ENCODE measurements at places on chromosomes 12 and 14. TPM values are rescaled to one million over a fixed set of nuclear protein-coding genes. Genes with fewer than 3 reads are reported as not detected.

- DNase-seq = peak; percentile 40
- H3K27me3 ChIP-seq = no peaks in the 10 kb centered on the region
- peaks cover 33% of the 10 kb centered on the region for H3K4me1 ChIP-seq
- no peak overlapping the region for H3K27ac ChIP-seq
Observed at GRCh38 chr12:3972576-3972975, 99.4 kb upstream of the PARP11 start.

GRCh38 chr14:102210421-102211042 is 70.8 kb downstream of the WDR20 start:
- no peak overlapping the region for H3K4me3 ChIP-seq
- H3K36me3 ChIP-seq = no peaks in the 10 kb centered on the region
- H3K4me1 ChIP-seq = no peaks in the 10 kb centered on the region

DNA sequence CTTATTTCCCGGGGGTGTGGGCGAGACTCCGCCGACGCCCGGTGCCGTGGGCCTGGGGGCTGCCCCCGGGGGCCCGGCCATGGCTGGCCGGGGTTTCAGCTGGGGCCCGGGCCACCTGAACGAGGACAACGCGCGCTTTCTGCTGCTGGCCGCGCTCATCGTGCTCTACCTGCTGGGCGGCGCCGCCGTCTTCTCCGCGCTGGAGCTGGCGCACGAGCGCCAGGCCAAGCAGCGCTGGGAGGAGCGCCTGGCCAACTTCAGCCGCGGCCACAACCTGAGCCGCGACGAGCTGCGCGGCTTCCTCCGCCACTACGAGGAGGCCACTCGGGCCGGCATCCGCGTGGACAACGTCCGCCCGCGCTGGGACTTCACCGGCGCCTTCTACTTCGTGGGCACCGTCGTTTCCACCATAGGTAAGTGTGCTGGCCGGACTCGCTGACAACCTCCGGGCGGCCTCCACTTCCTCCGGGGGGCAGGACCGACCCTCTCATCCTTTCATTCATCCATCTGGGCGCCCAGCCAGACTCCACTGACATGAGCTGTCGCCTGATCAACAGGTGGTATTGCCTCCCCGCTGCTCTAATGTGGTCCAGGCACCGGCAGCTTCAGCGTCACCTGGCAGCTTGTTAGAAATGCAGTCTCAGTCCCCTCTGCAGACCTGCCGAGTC is 467 bp downstream of the KCNK13 start:
- peaks cover 25% of the 10 kb centered on the region for H3K4me1 ChIP-seq
- peak; percentile 29 for DNase-seq

GRCh38 chr12:65631621-65632111 is 192.6 kb upstream of the HMGA2 start:
- H3K4me3 ChIP-seq = no peak overlapping the region
- H3K36me3 ChIP-seq = no peaks in the 10 kb centered on the region
- H3K27ac ChIP-seq = no peak overlapping the region
- no peak for DNase-seq

DNA sequence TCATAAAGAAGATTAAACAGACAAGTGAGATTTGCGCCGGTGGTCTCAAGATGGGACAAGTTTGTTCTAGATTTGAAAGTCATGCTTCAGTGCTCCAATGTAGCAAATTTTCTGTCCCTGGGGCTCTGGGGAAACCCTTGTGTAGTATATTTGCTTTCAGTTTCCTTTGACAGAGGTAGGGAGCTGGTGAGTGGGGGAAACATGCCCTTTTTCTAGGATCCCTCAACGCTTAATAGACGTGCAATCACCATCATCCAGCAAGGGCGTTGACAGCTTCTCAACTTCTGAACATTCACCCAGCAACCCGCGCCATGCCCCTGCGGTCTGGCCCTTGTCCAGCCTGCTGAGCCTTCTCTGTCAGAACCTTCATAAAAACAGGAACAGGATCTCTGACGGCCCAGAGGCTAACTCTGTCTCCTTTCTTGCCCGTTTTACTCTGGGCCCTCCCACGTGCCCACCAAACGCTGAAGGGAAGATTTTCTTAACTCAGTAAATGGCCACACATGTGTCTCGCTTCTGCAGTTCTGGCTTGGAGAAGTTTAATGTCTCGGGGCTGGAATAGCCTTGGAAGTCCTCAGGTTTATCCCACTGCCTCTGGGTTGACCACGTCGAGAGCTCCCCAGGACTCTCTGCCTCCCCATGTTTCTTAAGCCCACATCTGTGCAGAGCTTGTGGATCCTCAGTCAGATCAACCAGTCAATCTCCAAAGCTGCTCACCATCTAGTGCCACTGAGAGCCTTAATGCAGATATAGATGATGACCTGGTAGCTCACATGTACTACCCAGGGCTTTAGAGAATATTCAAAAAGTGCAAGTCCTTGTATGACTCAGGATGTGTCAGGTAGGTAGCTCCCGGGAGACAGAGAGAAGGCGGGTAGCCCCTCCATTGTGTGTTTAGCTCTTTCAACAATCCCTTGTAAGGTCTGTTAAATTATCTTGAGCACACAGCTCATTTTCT is 58.1 kb upstream of the CCND2 start:
- no peaks in the 10 kb centered on the region for H3K27me3 ChIP-seq
- H3K27ac ChIP-seq = peak overlapping the region; percentile 89
- DNase-seq = peak; percentile 91
- peak overlapping the region; percentile 28 for H3K4me3 ChIP-seq
- H3K4me1 ChIP-seq = peaks cover 41% of the 10 kb centered on the region

- H3K27me3 ChIP-seq = no peaks in the 10 kb centered on the region
- no peaks in the 10 kb centered on the region for H3K36me3 ChIP-seq
- no peak overlapping the region for H3K4me3 ChIP-seq
- DNase-seq = no peak
- no peak overlapping the region for H3K27ac ChIP-seq
Observed at GRCh38 chr14:29601616-29602015, 326.0 kb downstream of the PRKD1 start.

- H3K4me3 ChIP-seq = no peak overlapping the region
- peaks cover 14% of the 10 kb centered on the region for H3K4me1 ChIP-seq
- H3K27ac ChIP-seq = no peak overlapping the region
- no peaks in the 10 kb centered on the region for H3K27me3 ChIP-seq
Observed at GRCh38 chr12:3748620-3749019, 4.3 kb downstream of the CRACR2A start.

- peaks cover 2% of the 10 kb centered on the region for H3K4me1 ChIP-seq
- H3K4me3 ChIP-seq = no peak overlapping the region
- no peaks in the 10 kb centered on the region for H3K27me3 ChIP-seq
- H3K36me3 ChIP-seq = no peaks in the 10 kb centered on the region
Observed at GRCh38 chr12:93089805-93090569, 160.9 kb upstream of the EEA1 start.

DNA sequence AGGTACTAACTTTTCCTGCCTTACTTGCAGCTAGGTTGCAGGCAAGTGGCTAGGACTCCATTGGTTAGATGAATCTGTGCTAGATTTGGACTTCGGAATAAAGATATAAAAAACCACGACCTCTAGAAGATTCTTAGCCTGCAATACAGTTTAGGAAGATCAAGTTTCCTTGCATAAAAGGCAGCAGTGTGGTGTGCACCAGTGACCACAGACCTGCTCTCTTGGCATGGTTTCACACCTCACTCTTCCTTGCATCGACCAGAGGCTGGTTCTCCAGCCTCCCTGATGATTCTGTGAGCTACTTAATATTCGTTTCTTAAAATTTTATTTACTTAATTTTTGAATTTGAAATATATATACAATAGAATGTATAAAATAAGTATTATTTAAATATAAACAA is 9.8 kb downstream of the KLHDC1 start:
- no peak for DNase-seq
- no peak overlapping the region for H3K4me3 ChIP-seq
- no peak overlapping the region for H3K27ac ChIP-seq
- H3K4me1 ChIP-seq = no peaks in the 10 kb centered on the region

- H3K27me3 ChIP-seq = no peaks in the 10 kb centered on the region
- no peak overlapping the region for H3K4me3 ChIP-seq
- H3K36me3 ChIP-seq = no peaks in the 10 kb centered on the region
- no peaks in the 10 kb centered on the region for H3K4me1 ChIP-seq
- DNase-seq = no peak
Observed at GRCh38 chr14:40850191-40850590, 756.5 kb upstream of the LRFN5 start.

DNA sequence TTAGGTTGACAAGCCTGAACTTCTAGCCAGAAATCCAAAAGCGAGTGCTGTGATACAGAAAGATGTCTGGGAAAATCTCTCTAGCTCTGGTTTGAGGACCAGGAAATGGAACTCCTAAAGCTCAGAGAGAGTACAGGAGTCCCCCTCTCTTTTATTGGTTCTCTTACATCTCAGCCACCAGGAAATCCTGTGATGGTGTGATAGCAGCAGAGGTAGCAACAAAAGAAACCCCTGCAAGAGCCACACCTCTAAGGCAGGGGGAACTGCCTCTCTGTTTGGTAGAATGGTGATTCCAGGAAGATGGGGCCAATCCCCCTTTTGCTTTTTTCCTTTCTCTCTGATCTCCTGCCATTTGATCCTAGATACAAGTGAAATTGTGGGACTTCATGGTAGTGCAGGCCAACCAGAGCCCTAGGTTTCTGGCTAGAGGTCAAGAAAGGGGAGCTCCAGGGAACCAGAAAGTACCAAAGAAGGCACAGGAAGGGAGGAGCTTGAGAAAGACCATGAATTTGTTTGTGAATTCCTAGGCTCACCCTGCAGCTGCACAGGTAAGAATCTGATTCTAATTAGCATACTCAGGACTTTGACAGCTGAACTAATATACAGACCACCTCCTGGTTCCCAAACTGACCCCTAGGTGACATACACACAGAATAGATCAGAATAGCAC is 88.5 kb downstream of the PAPLN start:
- no peak overlapping the region for H3K27ac ChIP-seq
- H3K27me3 ChIP-seq = no peaks in the 10 kb centered on the region
- DNase-seq = no peak
- peaks cover 2% of the 10 kb centered on the region for H3K36me3 ChIP-seq
- no peak overlapping the region for H3K4me3 ChIP-seq

AQP5 gene
- polyA plus RNA-seq = not detected

LMO3 gene
- not detected for polyA plus RNA-seq

All from B cell (primary cell).